ENCODE measurements at places on chromosomes 4 and X.
A peak's percentile ranks its signal among the peaks of the same experiment; 100 is the strongest.

- DNase-seq: no peak
These were observed 57.3 kb upstream of the FGF16 start for GRCh38 chrX:77389891-77390290.

DNA sequence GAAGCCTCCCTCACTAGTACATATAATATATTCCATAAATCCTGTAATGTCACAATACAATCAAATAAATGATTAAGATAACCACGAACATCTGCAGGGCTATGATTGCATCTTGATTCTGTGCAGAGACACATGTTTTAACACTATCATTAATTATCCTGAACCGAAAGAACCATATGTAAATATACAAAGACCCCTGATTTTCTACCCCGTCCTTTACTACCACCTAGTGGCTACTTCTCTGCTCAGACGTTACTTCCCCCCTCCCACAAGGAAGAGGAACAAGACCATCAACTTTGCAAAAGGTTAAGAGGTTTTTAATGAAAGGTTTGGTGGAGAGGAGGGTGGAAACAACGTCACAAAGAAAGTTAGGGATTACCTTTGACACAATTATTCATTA lies 134.0 kb downstream of the COL4A6 start:
- no peak for DNase-seq

GRCh38 chrX:138128027-138128671 lies 562.2 kb downstream of the ZIC3 start:
- DNase-seq: peak; percentile 10

DNA sequence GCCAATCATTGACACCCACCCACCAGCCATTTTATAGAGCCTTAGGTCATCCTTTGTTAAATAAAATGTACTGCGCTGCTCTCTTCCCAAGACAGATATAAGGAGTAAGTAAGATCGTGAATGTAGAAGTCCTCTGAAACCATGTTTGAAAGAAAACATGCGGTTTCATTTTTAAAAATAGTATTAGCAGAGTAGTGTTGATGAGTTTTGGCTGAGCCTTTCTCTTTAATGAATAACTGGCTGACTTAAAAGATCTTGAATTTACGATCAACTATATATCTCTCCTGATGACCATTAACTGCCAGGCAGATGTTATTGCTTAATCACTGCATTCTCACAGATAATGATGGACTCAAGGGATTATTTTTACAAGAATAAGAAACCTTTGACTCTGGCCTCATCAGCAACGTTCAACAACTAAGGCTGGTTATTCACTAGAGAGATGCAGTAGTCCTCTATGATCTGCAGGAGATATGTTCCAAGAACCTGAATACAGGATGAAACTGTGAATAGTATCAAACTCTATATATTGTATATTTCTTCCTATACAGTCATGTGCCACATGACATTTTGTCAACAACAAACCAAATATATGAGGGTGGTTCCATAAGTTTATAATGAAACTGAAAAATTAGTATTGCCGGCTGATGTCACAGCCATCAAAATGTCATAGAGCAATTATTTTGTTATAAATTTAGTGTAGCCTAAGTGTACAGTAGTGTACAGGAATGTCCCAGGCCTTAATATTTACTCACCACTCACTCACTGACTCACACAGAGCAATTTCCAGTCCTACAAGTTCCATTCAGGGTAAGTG lies 80.8 kb downstream of the FAM13A start:
- no peak for DNase-seq

DNA sequence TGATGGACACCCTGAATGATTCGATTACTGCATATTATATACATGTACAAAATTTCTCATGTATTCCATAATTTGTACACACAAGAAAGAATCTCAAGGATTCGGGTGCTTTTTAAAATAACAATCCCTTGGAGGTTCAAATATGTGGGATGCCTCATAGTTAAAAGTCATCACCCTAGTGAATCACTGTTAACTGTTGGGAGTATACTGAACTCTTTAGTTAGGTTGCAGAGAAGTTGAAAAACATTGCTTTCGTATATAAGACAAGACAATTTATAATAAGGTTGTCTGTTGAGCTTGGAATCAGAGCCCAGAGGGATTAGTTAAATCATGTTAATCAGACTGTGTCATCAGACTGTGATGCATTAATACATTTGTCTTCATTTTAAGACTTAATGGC lies 15.6 kb downstream of the DCK start:
- DNase-seq: no peak

DNA sequence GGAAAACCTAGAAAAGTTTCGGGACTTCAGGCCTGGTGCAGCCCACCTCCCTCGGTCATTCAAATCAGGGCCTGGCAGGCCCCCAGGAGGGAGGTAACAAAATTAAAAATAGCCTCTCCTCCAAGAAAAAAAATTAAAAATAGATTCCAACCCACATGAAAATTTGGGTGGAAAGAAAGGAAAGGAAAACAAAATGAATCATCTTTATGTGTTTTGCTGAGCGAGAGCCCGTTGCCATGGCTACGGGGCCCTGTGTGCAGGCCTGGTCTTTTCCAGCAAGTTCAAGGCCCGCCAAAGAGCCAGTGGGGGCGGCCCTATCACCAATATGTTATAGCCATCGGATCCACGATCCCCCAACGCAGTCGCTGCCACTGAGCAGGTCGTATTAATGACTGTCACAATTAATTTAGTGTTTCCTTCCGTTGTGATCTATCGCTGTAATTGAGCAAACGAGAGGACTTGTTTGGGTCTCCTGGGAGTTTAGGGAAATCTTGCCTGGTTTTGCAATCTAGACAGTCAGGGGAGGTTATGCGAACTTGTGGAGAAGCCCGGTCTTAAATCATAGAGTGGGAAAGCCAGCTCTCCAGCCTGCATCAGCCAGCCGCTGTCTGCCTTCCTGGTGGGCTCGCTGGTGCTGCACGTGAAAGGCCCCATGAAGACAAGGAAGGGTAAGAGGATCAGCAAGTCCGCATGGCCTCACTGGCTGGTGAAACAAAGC lies 452.4 kb downstream of the BCOR start:
- peak; percentile 9 for DNase-seq

DNA sequence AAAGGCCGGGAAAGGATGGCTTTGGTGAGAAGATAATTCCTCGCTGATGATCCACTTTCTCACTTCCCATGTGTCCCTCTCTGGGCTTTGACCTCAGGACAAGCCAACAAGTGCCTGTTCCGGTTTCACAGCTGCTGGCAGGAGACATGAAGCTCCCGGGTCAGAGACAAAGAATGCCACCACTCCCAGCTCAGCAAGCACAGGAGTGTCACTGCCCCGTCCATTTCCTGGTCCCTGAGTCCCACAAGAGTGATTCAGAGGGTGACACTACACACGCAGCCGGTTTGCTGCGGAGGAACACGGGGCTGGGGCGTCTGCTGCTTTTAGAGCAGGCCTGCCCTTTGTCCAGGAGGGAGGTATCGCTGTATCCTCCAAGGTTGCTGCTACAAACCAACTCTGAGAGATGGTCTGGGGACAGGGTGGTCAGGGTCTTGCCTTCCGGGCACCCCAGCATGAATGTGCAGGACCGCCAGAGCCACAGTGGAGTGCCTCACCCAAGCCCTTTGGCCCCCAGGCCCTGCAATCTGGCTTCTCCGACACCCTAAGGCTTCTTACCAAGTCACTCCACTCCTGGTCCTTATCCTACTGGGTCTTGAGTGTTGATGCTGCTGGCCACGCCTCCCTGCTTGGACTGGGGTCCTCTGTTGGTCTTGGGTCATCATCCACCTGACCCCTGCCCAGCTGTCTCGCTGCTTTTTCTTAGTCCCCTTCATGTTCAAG lies 49.5 kb downstream of the CPZ start:
- DNase-seq: no peak

GRCh38 chr4:94410678-94411206 lies 41.0 kb upstream of the PDLIM5 start:
- DNase-seq: no peak

DNA sequence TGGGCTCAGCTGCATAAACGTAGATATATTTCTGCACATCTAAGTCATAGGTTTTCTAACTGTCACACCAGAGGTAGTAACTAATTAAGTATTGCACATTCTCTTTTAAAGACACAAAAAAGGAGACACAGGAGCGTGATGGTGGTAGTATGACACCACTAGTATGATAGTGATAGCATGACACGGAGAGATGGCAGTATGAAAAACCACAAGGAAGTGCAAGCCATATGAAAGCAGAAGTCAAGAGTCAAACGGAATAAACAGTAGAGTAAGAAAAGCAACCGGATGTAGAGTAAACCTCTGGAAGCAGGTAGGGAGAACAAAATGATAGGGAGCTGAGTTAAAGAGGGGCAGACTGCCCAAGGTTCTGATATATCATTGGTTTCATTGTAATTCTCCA lies 382.2 kb upstream of the INTU start:
- DNase-seq: no peak

DNA sequence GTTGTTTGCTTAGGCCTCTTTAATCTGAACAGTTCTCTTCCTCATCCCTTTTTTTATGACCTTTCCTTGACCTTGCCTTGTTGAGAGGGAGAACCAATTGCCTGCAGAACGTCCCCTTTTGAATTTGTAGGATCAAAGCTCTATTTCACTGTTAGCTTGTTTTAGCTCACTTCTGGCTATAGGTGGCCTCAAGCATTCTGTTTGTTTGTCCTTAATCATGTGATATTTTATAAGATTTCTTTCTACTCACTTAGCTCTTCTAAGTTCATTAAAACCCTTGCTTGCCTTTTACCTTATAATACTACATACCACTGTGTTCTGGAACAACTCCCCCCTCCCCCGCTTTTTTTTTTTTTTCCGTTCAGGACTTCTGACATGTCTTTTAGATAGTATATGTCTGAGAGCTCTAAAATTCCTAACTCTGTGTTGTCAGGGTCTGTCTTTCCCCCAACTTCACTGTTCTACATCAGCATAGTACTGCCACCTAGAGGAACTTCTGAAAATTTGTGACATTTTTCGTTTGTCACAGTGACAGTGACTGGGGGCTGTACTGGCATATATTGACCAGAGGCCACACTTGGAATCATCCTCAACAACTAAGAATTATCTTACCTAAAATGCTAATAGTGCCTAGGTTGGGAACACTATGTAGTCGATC lies 128.5 kb downstream of the LARP7 start:
- no peak for DNase-seq

DNA sequence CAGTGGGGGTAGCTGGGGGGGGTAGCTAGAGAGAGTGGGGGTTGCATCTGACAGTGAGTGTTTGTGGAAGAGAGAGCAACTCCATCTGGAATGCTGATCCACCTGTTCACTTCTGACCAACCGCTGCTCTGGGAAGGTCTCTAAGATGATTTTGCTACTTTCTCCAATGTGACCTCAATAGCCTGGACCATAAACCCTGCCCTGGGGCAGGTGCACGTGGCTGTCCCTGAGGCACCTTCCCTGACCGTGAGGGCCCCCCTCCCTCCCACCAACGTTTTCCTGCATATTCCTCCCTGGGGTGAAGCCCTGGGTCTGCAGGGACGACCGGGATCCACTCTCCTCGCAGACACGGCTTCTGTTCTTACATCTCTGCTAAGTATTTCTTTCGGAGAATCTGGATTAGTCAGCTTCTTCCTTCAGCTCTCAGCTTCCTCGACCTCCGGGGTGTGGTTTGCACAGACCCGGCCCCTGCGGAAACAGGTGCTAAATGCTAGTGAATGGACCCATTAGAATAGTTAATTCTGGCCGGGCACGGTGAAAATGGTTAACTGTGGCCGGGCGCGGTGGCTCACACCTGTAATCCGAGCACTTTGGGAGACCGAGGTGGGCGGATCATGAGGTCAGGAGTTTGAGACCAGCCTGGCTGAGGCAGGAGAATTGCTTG lies 21.4 kb upstream of the PLCXD1 start:
- DNase-seq: no peak

GRCh38 chrX:119648421-119648775 lies 42.2 kb upstream of the NKRF start:
- DNase-seq: no peak

- DNase-seq: no peak
These were observed 15.3 kb upstream of the BEND4 start for GRCh38 chr4:42167709-42168108.

GRCh38 chr4:51995647-51996220 lies 24.4 kb downstream of the LRRC66 start:
- no peak for DNase-seq

DNA sequence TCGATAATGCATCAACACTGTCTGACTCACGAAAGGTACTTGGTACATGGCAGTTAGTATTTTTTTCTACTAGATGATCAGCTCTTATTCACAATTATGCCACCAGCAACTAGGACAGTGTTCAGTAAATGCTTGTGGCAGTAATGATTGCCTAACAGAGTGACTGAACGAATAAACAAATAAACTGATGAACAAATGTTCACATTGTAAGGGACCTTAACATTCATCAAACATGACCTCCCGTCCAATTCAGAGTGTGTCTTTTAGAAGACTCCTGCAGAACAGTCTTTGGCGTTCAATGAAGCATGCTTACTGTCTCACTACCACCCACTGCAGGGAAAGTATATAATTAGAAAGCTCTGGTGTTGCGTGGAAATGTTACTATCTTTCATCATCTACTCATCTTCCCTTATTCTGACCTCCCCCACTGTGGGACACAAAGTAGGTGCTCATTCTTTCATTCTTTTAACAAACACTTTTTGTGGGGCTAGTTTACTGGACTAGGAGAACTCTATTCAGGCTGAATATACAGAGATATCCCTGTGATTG lies 319.3 kb downstream of the RAB28 start:
- DNase-seq: no peak

GRCh38 chr4:65407483-65407882 lies 262.8 kb downstream of the EPHA5 start:
- no peak for DNase-seq

DNA sequence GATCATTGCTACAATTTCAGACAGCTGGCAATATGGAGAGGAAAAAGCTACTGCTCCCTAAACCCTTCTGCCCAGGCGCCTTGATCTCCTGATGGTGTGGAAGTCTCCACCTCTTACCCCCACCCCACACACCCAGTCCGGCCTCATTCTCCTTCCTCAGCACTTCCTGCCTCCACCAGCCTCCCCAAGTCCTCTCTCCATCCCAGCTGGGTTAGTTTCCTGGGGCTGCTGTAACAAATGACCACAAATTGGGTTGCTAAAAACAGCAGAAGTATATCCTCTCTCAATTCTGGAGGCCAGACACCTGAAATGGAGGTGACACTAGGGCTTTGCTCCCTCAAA lies 1.1 kb upstream of the CCNQ start:
- DNase-seq: no peak

DNA sequence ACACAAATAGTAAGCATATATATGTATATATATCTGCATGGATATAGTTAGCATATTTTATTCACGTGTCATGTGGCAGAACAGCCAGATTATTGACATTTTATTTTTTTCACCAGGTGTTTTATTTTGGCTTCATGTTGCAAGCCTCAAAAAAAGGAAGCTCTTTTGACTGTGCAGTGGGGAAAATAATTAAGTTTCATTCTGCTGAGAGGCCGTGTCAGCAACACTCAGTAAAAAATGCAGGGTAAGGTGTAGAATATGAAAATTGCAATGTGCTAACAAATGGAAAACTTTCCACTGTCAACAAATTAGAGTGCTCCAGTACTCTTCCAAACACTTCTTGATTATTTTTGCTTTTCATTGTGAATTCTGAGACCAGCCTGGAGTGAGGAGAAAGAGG lies 511.5 kb downstream of the GLUD2 start:
- DNase-seq: no peak

GRCh38 chrX:24629701-24630100 lies 17.4 kb downstream of the PCYT1B start:
- DNase-seq: no peak

All from putamen (tissue), 1 donor.